Glomerular endothelial cell (primary cell): ENCODE measurements at places on chromosomes 3 and 15.

DNA sequence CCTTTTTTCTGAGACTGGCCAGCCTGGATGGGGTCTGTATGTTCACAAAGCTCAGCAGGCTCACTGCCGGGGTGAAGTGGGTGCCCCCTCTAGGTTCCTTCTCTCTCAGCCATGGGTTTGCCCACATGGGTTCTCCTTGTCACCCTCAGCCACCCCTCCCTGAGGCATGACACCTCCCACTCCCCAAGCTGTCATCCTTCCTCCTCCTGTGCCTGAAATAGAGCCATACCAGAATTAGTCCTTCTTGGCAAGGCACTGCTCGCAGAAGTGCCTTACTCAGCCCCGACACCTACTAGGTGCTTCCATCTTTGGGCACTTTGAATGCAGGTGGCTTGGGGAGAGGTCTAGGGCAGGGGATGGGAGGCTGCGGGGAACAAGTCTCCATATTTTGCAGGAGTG, 62.9 kb upstream of the SEC13 start:
- no peak for DNase-seq

GRCh38 chr3:171461525-171461917, 1.3 kb upstream of the TNIK start:
- DNase-seq, result no peak

DNA sequence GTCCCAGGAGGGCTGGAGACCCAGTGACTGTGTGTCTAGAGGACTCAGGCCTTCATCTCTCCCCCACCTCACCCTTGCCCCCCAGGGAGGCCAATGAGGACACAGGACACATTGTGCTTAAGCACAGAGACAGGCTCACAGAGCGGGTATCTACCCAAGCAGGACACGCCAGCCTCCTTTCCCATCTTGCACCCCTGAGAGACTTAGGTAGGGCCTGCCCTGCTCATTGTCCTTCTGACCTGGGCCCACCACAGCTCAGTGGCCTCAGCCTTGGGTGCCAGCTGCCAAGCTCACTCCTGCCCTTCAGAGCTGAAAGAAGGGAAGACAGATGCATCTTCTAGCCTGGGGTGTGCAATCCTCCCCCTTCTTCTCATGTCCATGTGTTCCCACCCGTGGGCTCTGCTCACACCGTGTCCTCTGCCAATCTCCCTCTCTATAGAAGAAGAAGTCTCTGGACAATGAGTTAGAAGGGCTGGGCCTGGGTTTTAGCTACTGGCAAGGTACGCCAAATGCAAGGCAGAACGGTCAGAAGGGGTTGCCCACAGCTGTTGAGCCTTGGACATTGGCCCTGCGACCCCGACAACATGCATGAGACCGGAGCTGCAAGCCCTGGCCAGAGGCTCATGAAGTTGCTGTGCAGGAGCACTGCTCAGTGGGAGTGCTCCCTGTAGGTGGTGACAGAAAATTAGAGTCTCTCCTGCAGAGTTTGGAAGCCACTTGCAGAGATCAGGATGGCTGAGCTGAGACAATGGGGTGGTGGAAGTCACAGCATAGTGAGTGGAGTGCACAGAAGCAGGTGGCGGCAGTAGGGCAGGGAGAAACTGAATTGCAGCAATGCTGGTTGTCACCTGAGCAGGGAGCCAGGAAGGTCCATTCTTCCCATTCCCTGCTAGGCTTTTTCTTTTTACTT, 32.8 kb downstream of the ACSBG1 start:
- DNase-seq, result no peak

DNA sequence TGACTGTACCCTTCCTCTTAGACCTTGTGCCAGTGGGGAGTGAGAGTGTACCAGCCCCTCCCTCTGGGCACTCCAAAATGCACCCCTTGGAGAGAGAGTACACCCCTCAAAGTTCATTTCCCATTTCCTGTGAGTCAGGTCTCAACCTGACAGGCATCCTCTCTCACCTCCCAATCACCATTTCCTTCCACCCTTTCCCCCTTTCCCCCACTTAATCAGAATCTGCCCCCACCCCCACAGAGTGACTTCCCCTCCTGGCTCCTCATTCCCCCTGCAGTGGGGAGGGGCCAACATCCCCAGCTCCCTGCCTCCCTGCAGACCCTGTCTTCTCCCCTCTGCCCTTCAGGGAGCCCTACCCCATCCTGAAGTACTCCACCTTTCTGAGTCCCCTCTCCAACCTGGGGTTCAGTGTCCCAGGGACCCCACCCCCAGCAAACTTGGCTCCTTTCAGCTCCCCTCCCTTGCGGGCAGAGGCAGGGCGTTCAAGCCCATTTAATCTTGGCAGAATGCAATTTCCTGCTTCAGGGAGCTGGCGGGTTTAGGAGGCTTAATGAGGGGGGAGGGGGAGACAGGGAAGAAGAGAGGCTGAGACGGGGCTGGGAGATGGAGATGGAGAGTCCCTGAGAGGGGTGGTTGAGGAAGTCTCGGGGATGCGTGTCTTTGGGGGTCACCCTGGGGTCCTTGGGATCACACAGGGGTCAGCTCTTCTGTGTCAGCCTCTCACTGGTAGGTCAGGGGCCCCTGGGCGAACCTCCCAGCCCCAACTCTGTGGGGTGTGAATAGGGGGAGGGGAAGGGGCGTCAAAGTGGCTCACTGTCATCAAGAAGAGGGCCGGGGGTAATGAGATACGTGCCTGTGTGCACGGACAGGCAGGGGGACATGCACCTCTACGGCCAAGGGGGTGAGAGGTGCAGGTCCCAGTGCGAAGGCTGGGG, 16.6 kb upstream of the SEMA3F start:
- DNase-seq, result no peak

GRCh38 chr15:31292391-31293015, 34.1 kb upstream of the KLF13 start:
- no peak for DNase-seq

DNA sequence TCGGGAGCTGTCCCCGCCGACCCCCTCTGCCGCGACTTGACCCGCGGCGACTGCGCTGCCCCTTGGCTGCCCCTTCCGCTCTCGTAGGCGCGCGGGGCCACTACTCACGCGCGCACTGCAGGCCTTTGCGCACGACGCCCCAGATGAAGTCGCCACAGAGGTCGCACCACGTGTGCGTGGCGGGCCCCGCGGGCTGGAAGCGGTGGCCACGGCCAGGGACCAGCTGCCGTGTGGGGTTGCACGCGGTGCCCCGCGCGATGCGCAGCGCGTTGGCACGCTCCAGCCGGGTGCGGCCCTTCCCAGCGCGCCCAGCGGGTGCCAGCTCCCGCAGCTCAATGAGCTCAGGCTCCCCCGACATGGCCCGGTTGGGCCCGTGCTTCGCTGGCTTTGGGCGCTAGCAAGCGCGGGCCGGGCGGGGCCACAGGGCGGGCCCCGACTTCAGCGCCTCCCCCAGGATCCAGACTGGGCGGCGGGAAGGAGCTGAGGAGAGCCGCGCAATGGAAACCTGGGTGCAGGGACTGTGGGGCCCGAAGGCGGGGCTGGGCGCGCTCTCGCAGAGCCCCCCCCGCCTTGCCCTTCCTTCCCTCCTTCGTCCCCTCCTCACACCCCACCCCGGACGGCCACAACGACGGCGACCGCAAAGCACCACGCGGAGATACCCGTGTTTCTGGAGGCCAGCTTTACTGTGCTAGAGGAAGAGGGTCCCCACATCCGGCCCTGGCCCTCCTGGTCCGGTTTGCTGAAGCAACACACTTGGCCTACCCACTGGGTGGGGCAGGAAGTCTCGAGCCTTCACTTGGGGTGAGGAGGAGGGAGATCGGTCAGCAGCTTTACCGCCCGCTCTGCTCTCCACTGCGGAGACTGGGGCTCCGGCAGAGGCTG, at the start of gene RASSF1:
RASSF1 (minus strand) TSS at position 389 of the 882 bp plus-strand sequence; CDS start at position 358, 31 bp downstream.
- DNase-seq, result no peak

DNA sequence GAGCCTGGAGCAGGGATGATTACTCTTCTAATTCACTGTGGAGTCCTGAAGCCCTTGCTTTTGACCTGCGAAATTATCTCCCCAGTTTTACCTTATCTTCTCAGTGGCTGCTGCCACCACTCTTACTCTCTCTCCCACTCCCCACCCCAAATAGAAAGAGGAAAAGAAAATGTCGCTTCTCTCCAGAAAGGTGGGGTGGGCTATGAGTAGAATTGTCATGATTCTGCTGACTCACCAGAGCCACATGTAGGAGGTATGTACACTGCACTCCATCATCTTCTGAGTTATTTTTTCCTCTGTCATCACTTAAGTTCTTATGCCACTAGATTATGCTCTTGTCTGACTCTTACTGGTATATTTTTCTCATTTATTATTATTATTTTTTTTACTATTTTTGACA, 43.9 kb upstream of the TMEM158 start:
- DNase-seq, result no peak

- no peak for DNase-seq
These were observed 13.3 kb downstream of the CHST13 start for GRCh38 chr3:126537116-126537729.

DNA sequence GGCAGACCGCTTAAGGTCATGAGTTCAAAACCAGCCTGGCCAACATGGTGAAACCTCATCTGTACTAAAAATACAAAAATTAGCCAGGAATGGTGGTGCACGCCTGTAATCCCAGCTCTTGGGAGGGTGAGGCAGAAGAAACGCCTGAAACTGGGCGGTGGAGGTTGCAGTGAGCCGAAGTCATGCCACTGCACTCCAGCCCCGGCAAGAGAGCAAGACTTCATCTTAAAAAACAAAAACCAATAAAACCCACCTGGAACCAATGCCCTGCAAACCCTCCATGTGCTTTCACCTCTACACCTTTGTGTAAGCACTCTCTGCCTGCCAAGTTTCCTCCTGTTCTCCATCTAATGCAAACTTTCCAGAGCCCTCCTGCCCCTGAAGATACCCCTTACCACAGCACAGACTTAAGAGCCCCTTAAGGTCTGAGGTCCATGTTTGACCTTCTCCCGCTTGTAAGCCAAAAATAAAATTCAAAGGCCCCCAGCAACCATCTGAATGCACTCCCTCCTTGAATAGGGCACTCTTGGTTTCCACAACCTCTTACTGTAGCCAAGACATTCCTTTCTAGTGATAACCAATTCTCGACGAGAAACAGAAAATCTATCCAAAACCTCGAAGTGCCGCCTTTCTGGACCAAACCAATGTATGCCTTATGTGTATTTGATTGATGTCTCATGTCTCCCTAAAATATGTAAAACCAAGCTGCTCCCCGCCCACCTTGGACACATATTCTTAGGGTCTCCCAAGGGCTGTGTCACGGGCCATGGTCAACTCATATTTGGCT, 3.0 kb downstream of the RPL32 start:
- no peak for DNase-seq

DNA sequence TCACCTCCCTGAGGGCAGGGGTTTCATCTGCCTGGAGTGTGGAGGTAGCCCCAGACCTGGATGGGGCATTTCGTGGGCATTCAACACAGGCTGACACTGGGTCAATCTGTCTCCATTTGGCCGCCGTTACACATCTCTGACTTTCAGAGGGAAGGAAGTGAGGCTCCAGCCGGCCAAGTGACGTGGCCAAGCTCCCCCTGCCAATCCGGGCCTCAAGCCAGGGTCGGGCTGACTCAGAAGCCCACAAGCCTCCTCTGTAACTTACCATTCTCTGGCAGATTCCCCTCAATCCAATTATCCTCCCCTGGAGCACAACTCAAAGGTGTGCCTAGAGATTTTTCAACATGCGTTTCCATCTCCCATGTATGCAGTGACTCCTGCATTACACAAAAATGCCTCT, 227.6 kb downstream of the KLF13 start:
- DNase-seq, result peak; percentile 12

GRCh38 chr3:161322781-161323568, 48.3 kb downstream of the SPTSSB start:
- no peak for DNase-seq

GRCh38 chr3:22392286-22392685, 641.3 kb upstream of the ZNF385D start:
- no peak for DNase-seq

DNA sequence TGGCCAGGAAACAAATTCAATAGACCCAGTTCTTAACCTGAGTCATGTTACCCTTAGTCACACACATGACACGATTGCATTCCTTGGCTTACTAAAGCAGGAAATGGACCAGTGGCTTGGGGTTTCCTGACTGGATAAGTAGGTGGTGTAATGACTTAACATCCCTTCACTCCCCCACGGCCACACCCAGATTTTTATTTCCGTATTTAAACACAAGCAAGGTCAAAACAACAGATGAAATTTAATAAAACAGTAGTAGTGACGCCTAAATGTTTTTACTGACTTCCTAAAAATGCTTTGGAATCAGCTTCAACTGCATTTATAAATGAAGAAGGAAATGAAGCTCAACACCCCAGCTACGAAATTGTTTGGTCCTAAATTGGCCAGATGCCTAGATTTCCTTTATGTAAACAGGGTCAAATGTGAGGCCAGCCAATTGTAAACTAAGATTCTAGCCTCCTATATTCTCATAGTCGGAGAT, 324.3 kb downstream of the CHST2 start:
- peak; percentile 99 for DNase-seq
